ENCODE measurements at places on chromosomes 1 and 21.

DNA sequence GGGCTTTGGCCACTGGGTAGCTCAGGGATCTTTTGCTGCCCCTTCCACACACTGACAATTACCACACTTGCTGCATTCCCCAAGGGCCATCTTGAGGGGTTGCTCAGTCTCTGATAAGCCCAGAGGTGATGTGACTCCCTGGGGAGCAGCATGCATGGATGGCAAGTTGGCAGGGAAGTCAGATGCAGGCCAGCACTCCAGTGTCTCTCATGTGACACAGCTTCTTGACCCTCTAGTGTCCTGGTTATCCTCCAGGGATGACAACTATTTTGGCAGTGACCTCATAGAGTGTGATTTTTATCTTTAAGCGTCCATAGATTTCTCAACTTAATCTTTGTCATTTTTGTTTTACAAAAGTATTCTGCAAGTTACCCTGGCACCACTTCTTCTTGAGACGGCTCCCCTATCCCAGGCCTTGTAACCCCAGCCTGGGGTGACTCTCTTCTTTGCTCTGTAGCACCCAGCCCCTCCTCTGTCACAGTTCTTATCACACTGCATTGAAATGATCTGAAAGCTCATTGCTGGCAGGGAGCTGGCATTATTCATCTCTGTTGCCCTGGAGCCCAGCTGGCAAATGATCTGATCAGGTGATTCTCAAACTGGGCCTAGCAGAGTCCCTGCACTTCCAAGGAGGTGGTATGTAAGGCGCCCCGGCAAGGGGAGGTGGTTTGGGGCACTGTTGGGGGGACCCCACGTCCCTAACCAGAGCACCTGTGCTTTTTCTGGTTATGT, 72.6 kb downstream of the TENT5C start:
- no peak for DNase-seq

- DNase-seq, result no peak
Measured at GRCh38 chr1:214377886-214378285, 96.9 kb downstream of the SMYD2 start.

- no peak for DNase-seq
Measured at GRCh38 chr1:1116701-1117468, 996 bp upstream of the C1orf159 start.

DNA sequence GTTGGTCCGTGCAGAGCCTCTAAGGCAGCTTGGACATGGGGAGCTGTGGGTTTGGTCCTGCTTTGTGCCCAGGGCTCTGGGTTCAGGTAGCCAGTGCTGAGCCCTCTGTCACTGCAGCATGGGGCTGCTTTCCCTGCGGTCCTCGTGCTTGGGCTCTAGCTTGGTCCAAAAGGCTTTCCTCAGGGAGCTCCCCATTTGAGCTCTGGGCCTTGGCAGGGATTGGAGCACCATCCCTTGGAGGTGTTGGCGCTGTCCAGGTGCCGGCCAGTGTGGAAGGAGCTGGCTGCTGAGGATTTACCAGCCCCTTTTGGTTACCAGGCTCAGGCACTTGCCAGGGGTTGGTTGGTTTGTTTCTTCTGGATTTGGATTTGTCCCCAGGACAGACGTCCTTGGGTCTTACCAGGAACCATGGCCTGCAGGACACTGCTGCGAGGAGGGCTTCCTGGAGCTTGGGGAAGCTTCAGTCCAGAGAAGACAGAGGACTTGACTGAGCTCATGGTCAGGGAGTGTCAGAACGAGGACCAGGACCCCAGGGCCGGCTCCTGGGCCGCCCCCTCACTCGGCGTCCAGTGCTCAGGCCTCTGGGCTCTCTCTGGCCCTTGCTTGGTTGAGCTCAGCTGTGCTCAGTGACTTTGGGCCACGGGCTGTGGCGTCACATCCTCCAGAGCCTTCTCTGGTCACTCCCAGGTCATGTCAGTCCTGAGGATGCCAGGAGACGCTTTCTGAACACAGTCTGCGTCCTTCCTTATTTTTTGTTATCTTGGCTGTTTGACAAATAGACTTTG, 224.7 kb downstream of the CAMTA1 start:
- DNase-seq, result no peak

GRCh38 chr1:88341447-88341846, 342.6 kb upstream of the PKN2 start:
- no peak for DNase-seq

- no peak for DNase-seq
Measured at GRCh38 chr1:212700223-212700891, 717 bp upstream of the BATF3 start.

GRCh38 chr21:45112371-45112770, 38.0 kb downstream of the ADARB1 start:
- no peak for DNase-seq

DNA sequence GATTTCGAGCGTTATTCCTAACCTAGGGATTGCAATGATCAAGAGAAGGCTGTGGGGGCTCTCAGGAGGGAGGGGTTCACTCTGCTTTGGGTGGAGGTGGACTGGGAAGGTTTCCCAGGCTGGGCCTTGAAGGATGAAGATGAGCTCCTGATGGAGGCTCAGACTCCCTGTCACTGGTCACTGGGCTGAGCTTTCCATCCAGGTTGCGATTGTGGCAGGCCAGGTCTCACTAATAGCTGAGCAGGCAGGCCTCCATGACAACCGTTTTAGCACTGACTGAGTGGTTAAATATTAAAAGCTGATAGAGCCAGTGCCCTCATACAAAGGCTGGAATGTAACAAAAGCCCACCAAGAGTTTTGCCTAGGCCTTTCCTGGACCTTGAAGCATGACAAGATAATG, 36.2 kb upstream of the EFCAB14 start:
- DNase-seq, result no peak

DNA sequence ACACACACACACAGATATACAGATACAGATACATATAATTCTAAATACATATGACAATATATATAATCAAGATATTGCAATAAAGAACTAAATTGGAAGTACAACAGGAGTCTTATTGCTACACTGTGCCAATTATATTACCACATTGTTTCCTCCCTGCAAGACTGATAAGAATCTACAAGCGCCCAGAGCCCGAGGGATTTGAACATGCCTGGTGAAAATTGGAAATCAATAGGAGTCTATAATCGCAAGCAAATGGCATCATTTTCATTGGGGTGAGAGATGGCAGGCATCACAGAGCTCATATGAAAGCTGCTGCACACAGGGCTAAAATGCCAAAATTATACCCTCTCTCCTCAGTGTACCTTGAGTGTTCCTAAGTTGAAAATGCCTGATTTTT, 152.9 kb upstream of the PTBP2 start:
- DNase-seq, result no peak

GRCh38 chr1:9721606-9722377, 70.3 kb downstream of the PIK3CD start:
- DNase-seq, result peak; percentile 66

DNA sequence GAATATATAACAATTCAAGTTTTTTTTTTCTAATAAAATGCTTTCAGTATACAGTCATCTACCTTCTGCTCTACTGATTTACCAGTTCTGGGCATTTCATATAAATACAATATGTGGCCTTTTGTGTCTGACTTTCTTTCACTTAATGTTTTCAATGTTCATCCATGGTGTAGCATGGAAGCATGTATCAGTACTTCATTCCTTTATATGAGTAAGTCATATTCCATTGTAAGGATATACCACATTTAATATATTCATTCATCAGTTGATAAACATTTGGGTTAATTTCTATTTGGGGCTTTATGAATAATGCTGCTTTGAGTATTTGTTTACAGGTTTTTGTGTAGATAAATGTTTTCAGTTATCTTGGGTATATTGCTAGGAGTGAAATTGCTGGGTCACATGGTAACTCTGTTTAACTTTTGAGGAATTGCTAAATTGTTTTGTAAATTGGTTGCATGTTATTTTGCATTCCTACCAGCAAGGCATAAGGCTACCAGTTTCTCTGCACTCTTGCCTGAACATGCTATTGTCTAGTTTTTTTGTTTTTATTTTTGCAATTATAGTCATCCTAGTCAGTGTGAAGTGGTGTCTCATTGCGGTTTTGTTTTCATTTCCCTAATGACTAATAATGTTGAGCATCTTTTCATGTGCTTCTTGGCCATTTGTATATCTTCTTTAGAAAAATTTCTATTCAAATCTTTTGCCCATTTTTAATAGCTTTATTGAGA, 206.1 kb downstream of the TM2D1 start:
- no peak for DNase-seq

- DNase-seq, result no peak
Measured at GRCh38 chr1:226362891-226363447, 44.9 kb downstream of the PARP1 start.

GRCh38 chr21:36846631-36847030, 119.8 kb downstream of the HLCS start:
- no peak for DNase-seq

DNA sequence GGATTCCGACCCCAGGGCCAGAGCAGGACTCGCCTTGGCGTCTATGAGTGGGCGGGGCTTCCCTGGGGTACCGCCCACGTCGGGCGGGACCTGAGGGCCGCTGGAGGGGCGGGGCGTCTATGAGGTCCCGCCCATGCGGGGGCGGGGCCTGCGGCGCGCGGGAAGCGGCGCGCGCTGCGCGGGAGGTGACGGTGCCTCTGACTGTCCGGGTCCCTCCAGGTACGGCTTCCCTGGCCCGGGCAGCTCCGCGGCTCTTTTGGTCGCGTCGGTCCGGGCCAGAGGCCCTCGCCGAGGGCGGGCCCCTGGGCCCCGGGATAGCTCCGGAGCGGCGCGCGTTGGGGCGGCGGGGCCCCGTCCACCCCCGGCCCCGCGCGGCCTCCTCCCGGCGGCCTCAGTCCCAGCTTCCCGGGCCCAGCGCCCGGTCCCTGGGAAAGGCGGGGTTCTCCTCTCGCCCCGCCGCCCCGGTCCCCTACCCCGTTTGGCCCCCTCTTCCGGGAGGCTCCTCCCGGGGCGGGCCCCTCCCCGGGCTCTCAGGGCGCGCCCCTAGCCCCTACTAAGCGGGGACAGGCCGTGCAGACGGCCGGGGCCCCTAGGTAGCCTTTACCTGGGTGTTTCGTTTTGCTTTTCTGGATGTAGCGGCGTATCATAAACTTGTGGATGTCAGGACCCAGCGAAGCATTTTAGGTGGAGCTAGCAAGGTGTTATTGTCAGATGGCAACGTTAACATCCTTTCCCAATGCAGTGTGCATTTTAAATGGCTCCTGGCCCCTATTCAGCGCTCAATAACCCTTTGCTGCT, at the start of gene CHAF1B:
TSS of gene CHAF1B (plus strand) at position 160 of the 798 bp plus-strand sequence. CDS start 745 bp downstream, outside the sequence.
- DNase-seq, result peak; percentile 60

GRCh38 chr1:233844692-233845091, 59.8 kb upstream of the SLC35F3 start:
- DNase-seq, result no peak

DNA sequence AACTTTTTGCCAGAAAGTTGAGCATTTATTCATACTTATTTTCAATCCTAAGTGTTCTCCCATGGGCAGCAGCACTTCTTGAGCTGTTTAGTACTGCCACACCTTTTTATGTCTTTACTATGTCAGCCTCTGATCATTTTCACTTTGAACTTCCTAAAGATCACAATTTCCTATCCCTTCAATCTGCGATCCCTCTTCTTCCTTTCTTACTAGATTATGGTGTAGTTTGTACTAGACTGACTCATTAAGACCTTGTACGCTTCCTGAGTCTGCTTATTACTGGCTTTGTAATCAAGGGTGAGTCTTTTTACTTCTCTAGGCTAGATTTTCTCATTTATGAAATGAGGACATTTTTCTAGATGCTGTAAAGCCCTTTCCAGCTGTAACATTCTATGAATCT, 55.1 kb downstream of the LRIG2 start:
- DNase-seq, result no peak

GRCh38 chr1:19852036-19852435, 30.2 kb upstream of the OTUD3 start:
- DNase-seq, result no peak

- no peak for DNase-seq
Measured at GRCh38 chr1:1360506-1361169, 2.3 kb upstream of the MXRA8 start.

DNA sequence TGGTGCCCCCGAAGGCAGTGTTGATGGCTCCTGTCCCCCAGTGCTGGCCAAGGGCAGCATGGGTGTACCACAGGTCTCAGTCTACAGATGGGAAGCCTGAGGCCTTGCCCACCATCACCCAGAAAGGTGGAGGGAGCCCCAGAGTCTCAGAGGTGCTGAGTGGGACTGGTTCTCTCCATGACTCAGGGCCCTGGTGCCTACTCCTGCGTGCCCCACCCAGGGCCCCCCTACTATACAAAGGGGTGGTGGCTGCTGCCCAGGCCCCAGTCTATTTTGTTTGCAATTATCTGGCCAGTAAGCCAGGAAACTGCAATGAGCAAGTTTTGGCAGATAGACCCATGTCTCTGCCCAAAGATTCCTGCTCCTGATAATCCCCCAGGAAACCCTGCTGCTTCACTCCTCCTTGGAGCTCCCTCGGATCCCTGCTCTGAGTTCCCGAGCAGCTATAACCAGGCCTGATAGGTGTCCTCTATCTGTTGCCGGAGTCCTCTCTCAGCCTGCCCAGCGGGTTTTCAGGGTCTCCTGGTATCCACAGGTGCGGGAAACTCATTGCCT, 41.7 kb downstream of the EDN2 start:
- DNase-seq, result no peak
